ENCODE measurements at places on chromosomes 7 and 10.
A peak's percentile ranks its signal among the peaks of the same experiment; 100 is the strongest.

DNA sequence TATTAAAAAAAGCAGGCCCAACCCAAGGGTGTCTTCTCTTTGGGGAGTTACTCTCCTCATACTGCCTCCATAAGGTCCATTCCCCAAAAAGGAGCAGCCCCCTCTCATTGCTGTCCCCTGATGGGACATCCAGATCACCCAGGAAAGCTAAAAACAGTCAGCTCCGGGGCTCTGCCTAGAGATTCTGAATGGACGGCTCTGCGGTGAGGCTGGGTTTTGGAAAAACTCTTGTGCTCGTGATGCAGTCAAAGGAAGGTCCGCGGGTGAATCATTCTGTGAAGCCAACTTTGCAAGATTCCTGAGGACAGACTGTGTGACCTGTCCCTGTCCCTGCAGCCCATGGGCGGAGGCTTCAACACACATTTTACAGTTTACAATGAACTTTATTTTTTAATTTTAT, 351.5 kb downstream of the TYW1 start:
- no peak for DNase-seq

GRCh38 chr7:142898377-142899170, 13.0 kb upstream of the TRPV6 start:
- no peak for DNase-seq

- no peak for DNase-seq
Measured at GRCh38 chr7:135769005-135769802, 20.6 kb upstream of the FAM180A start.

- no peak for DNase-seq
Measured at GRCh38 chr10:67302701-67303100, 376.9 kb downstream of the LRRTM3 start.

GRCh38 chr7:29320577-29320976, 126.0 kb downstream of the CHN2 start:
- DNase-seq: no peak

DNA sequence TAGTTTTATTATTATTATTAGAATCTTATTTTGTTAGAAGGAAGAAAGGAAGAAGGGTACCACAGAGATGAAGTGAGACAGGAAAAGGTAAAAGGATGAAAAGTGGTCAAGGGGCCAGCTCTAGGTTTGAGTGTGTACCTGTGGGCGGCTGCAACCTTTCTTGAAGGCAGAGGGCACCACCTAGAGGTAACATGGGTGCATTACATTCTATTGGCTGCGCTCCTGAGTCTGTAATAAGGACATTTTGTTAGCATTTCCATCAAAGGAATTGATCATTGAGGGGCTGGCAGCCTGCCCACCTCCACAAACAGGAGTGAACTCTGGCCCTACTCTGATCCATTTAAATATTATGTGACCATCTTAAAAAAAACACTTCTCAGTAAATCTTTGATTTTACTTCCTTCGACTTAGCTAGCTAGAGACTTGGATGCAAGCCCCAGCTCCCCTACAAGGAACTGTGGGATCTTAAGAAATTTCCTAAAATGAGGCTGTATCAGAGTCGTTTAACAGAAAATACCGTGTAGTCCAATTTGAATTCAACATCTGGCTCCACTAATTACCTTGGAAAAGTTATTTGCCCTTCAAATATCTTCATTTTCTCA, 610.4 kb downstream of the IPMK start:
- peak; percentile 10 for DNase-seq

DNA sequence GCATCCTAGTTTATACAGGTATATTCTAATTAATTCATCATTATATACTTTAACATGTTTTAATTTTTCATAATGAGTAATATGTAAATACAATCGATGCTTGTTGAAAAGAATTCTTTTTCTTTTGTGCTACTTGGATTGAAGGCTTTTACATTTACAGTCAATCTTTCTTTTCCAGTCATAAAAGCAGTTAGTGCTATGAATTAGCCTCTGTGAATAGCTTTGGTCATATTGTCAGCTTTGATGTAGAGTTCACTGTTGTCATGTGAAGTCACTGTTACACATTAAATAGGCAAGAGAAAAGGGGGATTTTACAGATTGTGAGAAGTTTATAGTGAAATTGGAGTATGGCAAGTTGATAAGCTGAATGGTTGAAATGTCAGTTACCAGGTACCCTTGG, 103.3 kb upstream of the FAM133B start:
- DNase-seq: no peak

DNA sequence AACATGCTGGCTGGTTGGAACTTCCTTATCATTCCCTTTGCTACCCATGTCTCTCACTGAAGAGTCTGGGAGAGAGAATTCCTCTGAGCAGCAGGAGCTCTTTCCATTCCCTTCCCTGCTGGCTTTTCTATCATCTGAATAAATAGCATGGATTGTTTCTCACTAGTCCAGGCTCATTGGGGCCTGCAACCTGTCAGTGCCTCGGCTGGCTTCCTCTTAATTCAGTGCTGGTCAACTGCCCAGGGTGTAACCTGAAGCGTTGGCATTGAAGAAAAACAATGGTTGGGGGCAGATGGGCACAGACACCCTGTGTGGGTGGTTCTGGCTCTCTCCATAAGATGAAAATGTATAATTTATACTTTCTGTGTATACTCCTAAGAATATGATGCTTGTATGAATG, 155.6 kb downstream of the ANLN start:
- DNase-seq: no peak

GRCh38 chr10:119049777-119050176, 20.3 kb downstream of the NANOS1 start:
- no peak for DNase-seq

- no peak for DNase-seq
Measured at GRCh38 chr7:15989194-15989593, 302.7 kb upstream of the MEOX2 start.

DNA sequence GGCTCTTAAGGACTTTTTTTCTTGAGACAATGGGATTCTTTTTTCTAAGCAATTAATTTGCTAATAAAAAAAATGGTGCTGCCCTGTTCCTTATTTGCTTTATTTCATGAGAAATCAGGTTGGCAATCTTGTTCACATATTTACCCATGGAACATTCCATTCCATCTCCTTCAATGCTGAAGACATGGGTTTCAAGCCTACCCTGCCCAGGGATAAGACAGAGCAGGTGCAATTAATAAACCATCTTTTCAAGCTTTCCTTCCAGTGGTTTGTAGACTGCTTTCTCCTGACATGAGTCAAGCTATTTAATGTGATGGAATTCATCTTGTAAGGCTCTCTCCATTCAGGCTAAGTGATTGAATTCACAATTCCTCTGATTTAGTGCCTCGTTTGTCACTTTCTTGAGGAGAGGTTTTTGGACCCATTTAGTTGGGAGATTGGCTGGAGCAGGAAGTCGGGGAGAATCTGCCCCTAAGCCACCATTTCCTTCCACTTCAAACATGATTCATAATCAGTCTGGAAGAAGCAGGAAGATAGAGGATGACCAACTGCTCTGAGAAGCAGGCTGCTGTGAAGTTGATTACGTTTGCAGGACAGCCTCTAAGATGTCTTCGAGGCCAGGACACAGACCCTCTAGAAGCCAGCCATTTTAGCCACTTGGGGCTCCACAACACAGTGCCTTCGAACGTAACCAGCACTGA, 552.4 kb upstream of the GALNT17 start:
- DNase-seq: no peak

DNA sequence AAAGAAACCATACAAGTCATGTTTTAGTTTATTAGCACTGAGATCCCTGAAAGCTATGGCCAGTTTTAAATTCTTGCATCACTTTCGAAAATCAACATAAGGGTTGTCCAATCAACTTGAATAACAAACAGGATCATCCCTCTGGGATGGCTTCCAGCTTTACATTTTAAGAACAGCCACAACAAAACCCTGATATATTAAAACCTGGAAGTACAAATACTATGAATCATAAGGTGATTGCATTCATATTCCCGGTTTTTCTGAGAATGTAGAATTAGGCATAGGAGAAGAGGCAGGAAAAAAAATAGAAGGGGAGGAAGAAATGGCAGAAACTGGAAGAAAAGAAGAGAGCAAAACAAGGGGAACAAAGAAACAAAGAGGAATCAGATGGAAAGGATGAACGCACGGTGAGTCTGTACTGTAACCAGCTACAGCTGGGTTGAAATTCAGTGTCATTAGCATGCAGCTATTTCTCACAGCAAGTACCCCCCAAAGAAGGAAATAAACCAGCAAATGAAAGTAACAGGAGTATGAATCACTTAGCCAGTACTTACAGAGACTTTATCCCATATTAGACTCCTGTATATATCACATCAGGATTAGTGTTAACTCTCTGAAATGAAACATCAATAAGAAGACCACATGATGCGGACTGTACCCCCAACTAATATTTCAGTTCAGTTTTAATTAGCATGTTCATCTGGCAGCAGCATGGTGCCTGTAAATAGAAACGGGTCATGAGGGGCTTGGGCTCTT, 301.3 kb downstream of the RNLS start:
- DNase-seq: peak; percentile 27

- DNase-seq: no peak
Measured at GRCh38 chr10:102069071-102069470, 3.9 kb downstream of the HPS6 start.

DNA sequence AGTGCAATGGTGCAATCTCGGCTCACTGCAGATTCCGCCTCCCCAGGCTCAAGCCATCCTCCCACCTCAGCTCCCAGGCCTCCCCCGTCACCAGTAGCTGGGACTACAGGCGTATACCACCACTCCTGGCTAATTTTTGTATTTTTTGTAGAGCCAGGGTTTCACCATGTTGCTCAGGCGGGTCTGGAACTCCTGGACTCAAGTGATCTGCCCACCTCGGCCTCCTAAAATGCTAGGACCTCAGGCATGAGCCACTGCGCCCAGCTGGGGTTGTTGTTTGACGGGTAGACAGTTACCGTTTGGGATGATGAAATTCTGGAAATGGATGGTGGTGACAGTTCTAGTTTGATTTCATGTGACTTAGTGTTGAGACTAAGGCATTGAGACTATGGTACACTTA, 15.3 kb downstream of the CALML3 start:
- no peak for DNase-seq

DNA sequence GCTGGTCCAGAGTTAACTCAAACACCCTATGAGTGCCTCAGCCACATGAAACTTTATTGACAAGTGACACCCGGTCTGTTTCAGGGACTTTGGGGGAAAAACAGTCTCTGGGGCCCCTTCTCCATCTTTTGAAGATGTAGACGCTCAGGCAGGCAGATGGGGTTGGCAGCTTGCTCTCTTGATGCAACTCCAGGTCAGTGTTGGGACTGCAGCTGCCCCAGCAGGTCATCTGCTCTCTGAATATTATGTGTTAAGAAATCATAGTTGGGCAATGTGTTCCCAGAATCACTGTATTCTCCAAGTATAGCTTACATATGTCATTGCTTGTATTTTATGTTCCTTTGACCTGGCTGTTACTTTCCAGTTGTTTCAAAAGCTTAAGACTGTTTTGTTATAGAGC, 544.9 kb upstream of the MGMT start:
- DNase-seq: no peak

DNA sequence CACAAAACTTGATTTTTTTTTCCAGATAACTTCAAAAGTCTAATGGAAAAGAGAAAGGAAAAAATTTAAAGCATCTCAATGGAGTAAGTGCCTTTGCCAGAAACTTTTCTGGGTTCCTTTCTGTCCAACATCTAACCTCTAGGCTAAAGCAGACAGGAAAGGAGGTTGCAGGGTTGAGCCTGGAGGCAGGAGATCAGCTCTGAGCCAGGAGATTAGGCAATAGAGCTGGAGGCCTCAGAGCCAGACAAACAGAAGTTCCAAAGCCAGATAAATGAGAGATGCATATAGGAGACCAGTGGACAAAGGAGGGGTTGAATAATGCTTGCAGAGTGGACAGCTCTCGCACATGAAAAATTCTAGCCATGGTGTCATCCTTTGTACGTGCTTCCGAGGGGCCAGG, 42.9 kb downstream of the CHN2 start:
- no peak for DNase-seq

DNA sequence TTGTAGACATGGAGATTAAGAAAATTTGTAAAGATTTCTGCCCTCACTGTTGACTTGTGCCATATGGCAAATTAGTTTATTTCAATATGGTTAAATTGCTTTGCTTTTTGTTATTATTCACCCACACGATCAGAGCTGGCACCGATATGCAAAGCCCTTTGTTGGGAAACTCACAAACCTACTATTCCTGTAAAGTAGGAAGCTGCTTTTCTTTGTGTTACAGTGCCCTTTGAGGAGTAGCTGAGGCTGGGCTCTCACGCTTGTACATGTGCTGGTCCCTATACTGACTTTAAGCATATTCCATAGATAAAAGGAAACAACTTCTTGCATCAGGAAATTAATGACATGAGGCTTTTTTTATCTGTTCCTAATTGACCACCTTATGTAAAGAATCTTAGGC, 17.6 kb upstream of the AOAH start:
- DNase-seq: no peak

GRCh38 chr10:42476101-42476500, 162.3 kb downstream of the ZNF33B start:
- no peak for DNase-seq

Measured in epithelial cell of proximal tubule (primary cell).